ENCODE measurements at places on chromosomes 2 and 18.

- DNase-seq: peak; percentile 83
These were observed 128.3 kb downstream of the SH3BP4 start for GRCh38 chr2:235080101-235080500.

- no peak for DNase-seq
These were observed 163.0 kb upstream of the PXDN start for GRCh38 chr2:1907291-1907690.

DNA sequence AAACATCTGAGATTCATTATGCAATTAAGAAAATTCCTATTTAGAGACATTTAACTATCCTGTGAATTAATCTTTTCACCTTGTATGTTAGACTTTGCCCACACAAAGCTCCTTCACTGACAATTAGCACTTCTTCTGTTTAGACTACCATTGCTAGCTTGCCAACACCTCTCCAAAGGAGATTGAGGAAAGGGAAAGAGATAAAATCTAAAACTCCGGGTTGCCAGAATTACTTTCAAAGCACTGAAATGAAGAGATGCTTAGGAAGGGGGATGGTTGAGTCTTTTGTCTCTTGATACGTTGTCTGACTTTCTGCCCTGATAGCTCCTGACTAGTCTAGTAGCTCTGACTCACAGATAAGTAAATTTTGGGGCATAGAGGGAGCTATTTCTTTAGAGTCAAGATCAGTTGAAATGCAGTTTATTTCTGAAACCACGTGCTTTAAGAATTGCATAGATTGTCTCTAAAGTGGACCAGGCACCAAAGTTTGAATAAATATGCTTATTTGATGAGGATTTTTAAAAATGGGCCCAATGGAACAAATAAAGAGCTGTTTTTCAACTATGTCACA is 74.1 kb upstream of the DSEL start:
- peak; percentile 48 for DNase-seq

GRCh38 chr2:181679544-181679979 is 755 bp downstream of the NEUROD1 start:
- DNase-seq: no peak

DNA sequence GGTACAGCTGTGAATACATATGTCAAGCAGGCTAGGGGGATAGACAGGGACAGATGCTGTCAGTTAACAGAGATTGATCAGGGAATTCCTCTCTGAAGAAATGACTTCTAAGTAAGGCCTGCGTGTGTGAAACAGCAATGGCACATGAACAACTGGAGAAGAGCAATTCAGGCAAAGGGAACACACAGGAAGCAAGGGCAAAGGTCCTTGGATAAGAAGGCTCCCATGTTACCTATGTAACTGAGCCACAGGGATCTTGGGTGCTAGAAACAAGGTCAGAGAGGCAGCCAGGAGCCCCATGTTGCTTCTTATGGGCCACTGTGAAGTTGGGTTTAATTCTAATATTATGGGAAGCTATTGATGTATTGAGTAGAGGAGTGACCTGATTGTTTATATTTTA is 373.7 kb upstream of the ACVR2A start:
- no peak for DNase-seq

All from GM23248 (cell line).